ENCODE measurements at places on chromosomes 11 and 22. TPM values are rescaled to one million over a fixed set of nuclear protein-coding genes. Genes with fewer than 3 reads are reported as not detected.

DERL3 gene
- total RNA-seq, result 2.2 TPM

INPP5J gene
- 503 TPM for total RNA-seq

INSC gene
- 0.38 TPM for total RNA-seq

OR52E8 gene
- not detected for total RNA-seq

CACNA1I gene
- total RNA-seq, result 8.7 TPM

C11orf86 gene
- not detected for total RNA-seq

FREY1 gene
- total RNA-seq, result 2.6 TPM

DUSP8 gene
- 2.3 TPM for total RNA-seq

All from thyroid gland (tissue), 4 donors.